Daoy (cell line): ENCODE measurements at places on chromosomes 12 and 14. TPM values are rescaled to one million over a fixed set of nuclear protein-coding genes. Genes with fewer than 3 reads are reported as not detected.

RERGL gene
- total RNA-seq = not detected in 2 replicates

AQP6 gene
- 0.11 TPM in 1 of 2 replicates, not detected in the other for total RNA-seq

DAO gene
- total RNA-seq = not detected in 2 replicates

PTPRO gene
- total RNA-seq = 1.5 and 3.0 TPM in 2 replicates

MMP19 gene
- 6.9 and 8.4 TPM in 2 replicates for total RNA-seq

PCED1B gene
- total RNA-seq = 3.8 and 4.7 TPM in 2 replicates

RPL10L gene
- total RNA-seq = 6.9 and 15.7 TPM in 2 replicates

SARNP gene
- 165 and 253 TPM in 2 replicates for total RNA-seq

TGM1 gene
- 0.69 and 2.6 TPM in 2 replicates for total RNA-seq

KIF26A gene
- total RNA-seq = 1.7 and 1.8 TPM in 2 replicates

MDGA2 gene
- 0.69 and 2.6 TPM in 2 replicates for total RNA-seq

SLC2A14 gene
- total RNA-seq = not detected in 2 replicates

TRIM9 gene
- total RNA-seq = 2.8 and 3.1 TPM in 2 replicates

PDZRN4 gene
- not detected in 2 replicates for total RNA-seq

TEX22 gene
- total RNA-seq = 0.29 and 1.3 TPM in 2 replicates

DNA sequence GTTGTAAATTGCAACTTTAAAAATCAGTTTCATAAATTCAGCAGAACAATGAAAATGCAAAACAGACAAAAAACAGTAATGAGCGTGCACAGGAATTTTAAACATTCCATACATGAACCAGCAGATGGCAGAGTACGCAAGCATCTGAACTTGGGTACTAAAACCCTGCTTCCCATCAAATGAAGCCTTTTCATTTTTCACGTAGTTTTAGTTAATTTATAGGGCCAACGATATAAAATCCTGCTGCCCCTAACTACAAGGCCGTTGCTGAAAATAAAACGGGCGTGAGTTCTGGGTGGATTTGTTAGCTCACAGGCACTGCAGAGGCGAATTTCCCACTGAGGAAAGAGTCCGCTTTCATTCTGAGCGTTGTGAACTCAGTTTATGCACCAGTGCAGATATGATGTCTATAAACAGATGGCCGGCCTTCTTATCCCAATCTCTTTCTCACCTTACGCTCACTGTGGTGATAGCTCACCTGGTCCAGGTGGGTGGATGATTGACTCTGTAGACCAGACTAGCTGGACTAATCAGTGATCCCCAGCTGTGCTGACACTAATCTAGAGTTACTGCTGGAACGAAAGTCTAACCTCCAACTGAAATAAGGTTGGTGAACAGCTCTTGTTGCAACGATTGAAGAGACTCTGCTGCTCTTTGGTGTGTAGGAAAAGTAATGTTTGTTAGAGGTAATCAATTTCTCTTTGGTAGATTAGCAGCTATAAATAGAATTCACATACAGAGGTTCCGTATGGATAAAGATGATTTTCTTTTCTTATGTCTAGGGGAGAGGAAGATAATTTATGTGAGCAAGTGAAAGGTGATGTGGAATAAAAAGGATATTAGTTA lies 89.2 kb downstream of the PDZRN4 start:
- no peak for DNase-seq

GRCh38 chr12:68327896-68328295 lies 4.3 kb downstream of the MDM1 start:
- DNase-seq = no peak

- no peak for DNase-seq
These were observed 638.5 kb upstream of the MIS18BP1 start for GRCh38 chr14:45891417-45892080.

GRCh38 chr12:124021007-124021406 lies 48.0 kb downstream of the ZNF664 start:
- DNase-seq = no peak

DNA sequence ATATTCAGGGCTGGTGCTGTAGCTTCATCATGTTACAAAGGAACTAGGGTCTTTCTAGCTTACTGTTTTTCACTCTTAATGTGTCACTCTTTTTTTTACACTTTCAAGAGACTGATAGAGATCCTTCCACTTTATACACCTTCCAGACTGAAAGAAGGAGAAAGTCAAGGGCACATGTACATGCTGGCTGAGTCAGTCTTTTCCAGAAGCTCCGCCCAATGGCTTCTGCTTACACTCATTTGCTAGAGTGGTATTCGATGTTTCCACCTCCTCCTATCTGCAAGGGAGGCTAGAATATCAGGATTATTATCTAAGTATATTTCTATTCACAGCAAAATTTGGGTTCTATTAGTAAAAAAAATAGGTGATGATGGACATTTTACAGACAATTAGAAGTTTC lies 325.8 kb upstream of the OR4E1 start:
- DNase-seq = peak; percentile 19

GRCh38 chr12:77118696-77119095 lies 53.3 kb upstream of the E2F7 start:
- no peak for DNase-seq

- peak; percentile 97 for DNase-seq
These were observed 16.4 kb upstream of the PUS1 start for GRCh38 chr12:131912518-131913274.

DNA sequence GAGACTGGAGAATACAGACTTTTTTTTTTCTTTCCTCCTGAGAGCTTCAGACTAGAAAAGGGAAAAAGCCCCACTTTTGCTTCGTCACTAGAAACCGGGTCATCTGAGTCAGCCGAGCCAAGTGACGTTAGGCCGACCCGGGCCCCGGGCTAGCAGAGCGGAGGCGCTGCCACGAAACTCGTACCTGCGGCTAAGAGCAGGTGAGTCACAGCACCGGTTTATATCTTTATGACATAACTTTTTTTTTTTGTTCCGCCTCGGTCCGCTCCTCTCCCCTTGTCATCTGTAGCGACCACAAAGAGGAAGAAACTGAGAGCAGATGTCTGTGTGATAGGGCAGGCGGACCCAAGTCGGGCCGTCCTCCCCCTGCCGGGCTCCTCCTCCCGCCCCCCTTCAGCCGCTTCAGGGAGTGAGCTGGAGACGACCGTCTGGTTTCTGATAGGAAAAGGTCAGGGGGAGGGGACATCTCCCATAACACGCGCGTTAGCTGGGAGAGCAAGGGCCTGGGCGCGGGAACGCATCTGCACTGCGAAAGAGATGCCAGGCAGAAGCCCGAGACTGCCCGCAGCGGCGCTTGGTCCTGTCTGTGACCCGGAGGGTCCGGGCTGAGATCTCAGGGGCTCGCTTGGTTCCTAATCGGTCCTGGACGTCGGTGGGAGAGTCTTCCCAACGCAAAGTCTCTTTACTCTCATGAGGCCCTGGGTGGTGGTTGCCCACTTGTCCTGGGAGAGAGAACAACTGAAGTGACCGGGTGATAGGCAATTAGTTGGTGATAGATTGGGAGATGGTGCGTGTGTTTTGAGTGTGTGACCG lies 586 bp downstream of the TTC6 start:
- DNase-seq = peak; percentile 90

DNA sequence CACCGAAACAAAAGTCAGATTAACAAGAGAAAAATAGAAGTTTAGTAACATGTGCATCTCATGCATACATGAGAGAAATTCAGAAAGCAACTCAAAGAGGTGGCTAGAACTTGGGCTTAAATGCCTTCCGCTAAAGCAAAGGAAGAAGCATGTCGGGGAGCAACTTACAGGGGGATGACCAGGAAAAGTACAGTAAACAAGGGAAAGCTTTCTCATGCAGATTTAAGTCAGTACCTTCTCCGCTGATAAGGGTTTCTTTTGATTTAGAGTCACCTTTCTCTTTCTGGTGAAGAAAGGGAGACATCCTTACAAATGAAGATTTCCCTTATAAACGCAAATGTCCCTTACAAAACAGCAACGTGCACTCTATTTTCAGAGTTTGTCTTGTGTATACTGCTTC lies 6.0 kb upstream of the RNASE6 start:
- DNase-seq = no peak

- no peak for DNase-seq
These were observed 15.0 kb downstream of the CAPZA3 start for GRCh38 chr12:18752947-18753346.

- peak; percentile 37 for DNase-seq
These were observed 229.7 kb downstream of the TTC6 start for GRCh38 chr14:37824939-37825712.

GRCh38 chr14:49966304-49966809 lies 73.5 kb downstream of the ARF6 start:
- DNase-seq = no peak

DNA sequence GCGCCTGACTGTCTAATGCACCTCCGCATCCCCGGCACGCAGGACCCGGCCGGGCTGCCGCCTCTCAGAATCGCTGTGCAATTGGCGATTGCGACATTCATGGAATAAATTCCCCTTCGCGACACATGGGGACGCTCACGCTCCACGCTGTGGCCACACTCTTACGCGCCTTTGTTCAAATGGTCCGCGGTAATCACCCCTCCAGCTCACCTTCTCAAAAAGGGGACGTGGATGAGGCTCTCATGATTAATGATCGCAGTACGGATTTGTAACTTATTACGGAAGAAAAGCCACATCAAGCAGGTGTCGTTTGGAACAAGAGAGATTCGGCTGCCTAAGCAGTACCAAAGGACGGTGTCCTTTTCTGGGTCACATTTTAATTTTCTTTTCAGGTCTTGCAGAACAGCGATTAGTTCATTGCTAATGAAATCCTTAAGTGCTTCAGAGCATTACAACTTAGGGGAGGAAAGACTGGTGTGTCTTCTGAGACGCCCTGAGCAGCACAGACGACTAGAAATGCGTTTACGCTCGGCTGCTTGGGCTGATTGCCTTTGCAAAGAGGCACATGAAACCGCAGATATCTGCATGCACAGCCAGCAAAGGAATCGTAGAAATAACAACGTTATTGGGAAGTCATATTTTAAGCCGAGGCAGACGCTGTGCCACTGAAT lies 37.3 kb upstream of the ADGRD1 start:
- DNase-seq = peak; percentile 79

- no peak for DNase-seq
These were observed 219.3 kb upstream of the HMGA2 start for GRCh38 chr12:65605019-65605418.

DNA sequence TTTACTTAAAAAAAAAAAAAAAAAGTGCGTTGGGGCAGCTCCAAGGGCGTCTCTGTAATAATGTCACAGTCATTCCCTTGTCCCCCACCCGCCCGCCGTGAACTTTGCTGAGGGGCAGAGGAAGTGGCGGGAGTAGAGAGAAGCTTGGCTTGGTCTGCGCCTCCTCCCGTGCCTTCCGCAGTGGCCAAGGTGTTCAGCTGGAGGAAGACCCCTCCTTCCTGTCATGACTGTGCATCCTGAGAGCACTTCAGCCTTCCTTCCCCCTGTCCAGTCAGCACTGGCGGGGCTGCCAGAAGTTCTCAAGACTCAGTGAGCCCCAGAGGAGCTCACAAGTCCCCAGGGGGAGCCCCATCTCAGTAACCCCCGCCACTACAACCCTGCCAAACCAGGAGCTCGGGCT lies 32.2 kb downstream of the AACS start:
- no peak for DNase-seq

DNA sequence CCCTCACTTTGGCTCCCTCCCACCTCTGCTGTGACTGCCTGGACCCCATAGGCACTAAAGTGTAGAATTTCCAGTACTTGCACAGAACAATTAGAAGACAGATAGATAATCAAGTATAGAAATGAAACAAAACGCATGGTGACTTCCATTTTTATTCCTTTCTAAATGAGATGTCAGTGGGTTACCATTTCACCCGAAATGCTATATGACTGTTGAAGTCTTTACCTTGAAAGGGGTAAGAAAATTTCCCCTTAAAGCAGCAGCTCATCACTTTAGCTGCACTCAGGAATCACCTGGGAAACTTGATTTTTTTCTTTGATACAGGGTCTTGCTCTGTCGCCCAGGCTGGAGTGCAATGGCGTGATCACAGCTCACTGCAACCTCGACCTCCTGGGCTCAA lies 12.5 kb upstream of the KSR2 start:
- DNase-seq = no peak

GRCh38 chr14:37903343-37904191 lies 304.1 kb upstream of the SSTR1 start:
- peak; percentile 51 for DNase-seq

GRCh38 chr12:68963856-68964745 lies 31.1 kb upstream of the CPM start:
- DNase-seq = no peak

- DNase-seq = no peak
These were observed 196.9 kb downstream of the KITLG start for GRCh38 chr12:88383405-88383804.

- no peak for DNase-seq
These were observed 11.5 kb downstream of the LIMA1 start for GRCh38 chr12:50271724-50272247.

DNA sequence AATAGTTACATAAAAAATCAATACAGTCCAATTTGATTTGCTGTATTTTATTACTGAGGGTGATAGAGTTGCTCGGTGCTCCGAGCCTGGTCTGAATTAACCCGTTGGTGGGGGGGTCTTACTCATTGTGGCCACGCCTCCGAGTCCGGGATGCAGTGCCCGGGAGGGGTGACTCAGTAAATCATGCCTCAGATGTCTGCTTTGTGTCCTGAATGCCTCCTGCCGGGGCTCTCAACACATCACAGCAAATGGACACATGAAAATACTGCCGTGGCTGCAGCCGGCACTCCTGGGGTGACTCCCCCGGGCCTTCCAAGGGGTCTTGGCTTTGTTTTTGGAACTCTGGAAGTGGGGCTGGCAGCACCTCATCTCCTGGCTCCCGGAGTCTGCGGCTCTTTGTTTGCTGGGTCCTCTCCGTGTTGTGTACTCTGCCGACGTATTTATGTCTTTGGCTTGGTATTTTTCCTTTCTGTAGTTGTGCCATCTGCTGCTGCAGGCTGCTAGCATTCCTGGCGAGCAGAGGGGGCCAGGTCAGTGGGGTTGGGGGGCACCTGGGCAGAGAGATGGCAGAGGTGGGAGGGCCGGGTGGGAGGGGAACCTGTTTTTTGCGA lies 129.0 kb downstream of the AACS start:
- peak; percentile 89 for DNase-seq
